ENCODE measurements at places on chromosomes 7 and 10. TPM values are rescaled to one million over a fixed set of nuclear protein-coding genes. Genes with fewer than 3 reads are reported as not detected.

Gene FEZF1
- not detected for total RNA-seq

Gene MSMB
- total RNA-seq = not detected

Gene MGAM2
- total RNA-seq = not detected

Gene ADCY1
- total RNA-seq = 0.51 TPM

Gene SLC16A9
- 0.26 TPM for total RNA-seq

Gene SEMA3E
- total RNA-seq = 0.26 TPM

Gene TFEC
- 0.89 TPM for total RNA-seq

Gene CNTNAP2
- 0.25 TPM for total RNA-seq
